ENCODE measurements at places on chromosomes 2 and 18.

GRCh38 chr2:161371869-161372268, 44.2 kb upstream of the TBR1 start:
- no peak for DNase-seq

GRCh38 chr2:68414452-68414851, 49.4 kb downstream of the PLEK start:
- no peak for DNase-seq

GRCh38 chr2:235146871-235147565, 195.2 kb downstream of the SH3BP4 start:
- no peak for DNase-seq

GRCh38 chr2:237966250-237966564, 607 bp upstream of the UBE2F start:
- DNase-seq = no peak

DNA sequence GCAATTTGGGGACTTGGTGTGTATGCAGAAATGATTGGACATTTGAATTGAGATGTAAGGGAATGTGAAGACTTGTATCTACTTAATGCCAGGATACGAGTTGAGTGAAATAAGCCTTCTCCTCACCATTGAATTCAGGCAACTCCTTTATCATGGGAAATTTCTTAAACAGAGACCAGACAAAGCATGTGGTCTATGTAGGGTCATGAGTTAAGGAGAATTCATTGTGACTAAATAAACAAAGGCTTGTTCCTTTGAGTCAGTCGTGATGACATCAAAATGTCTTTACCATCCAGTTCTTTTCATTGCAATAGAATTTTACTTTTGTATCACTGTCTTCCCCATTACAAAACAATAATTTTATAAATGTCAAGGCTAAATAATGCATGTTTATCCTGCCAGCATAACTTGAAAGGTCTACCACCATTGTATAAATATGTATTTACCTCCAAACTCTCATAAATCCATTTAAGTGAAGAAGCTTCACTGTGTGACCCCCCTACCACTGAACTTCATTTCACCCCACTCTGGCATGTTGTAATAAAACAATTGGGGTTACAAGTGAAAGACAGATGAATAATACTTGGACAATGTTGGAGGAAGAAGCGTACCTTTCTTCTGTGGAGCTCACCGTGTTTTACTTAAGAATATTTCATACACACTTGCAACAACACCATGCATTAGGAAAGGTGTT, 149.4 kb downstream of the EPHA4 start:
- no peak for DNase-seq

GRCh38 chr2:141468761-141469160, 662.1 kb downstream of the LRP1B start:
- DNase-seq = no peak

DNA sequence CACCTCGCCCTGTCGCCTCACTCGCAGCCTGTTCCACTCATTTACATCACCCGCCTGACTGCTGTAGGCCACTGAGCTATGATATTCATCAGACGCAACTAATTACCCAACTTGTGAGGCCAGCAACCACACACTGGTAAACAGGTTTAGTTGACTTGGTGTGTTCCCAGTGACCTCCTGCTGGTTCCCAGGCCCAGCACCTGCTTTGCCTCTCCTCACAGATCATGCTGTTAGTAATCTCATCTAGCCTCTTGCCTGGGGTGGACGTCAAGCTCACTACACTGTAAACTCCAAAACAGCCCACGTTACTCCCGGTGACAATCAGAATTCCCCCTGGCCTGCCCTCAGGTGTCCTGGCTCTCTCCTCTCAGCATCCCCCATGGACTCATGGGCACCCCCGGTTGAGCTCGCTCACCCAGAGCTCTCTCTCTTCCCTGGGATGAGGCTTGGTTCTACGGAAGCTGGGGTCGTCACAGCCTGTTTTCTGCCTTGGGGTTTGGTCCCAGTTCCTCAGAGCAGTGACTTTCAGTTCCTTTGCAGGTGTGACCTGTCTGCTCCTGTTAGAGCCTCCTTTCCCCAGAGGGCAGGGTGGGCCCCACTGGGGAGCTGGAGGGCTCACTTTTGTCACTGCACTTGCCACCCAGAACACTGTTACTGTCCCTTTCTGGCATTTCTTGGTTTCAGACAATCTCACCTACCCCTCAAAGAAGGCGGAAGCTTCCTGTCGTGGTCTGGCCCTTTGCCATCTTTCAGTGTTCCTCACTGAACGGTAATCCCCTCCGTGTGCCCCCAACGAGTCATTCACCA, 40.3 kb downstream of the INPP5D start:
- DNase-seq = no peak

DNA sequence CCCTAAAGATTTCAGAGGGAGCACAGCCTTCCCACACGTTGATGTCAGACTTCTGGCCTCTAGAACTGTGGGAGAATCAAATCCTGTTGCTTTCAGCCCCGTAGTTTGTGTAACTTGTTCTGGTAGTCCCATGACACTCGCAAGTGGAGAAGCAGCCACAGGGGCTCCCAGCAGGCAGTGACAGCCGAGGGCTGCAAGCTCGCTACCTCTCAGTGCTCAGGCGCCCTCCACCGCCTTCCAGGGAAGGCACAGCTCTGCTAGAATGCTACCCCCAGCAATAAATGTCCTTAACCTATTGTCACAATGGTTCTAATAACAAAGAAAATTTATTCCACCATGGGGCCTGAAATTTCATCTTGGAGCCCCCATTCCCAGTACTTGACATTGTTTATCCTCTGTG, 143.1 kb upstream of the ZNF236 start:
- DNase-seq = no peak

DNA sequence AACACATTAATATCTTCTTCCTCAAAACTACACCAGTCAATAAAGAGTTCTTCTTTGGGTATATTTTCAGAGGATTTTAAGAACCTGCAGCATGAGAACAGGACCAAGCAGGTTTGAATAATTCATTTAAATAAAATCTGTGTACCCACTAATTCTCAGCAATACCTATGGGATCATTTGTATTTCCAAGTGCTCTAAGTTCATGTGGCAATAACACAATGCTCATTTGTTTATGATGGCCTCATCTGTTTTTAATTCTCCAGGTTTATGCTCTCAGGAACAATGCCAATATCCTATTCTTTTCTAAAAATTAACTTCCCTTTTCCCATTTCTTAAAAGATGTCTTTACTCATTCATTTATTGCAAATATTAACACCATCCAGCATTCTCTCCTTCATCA, 264.7 kb downstream of the METTL4 start:
- DNase-seq = no peak

GRCh38 chr2:215900843-215901242, 112.5 kb downstream of the MREG start:
- no peak for DNase-seq

- DNase-seq = no peak
These were observed 14.8 kb downstream of the CERKL start for GRCh38 chr2:181642086-181642485.

DNA sequence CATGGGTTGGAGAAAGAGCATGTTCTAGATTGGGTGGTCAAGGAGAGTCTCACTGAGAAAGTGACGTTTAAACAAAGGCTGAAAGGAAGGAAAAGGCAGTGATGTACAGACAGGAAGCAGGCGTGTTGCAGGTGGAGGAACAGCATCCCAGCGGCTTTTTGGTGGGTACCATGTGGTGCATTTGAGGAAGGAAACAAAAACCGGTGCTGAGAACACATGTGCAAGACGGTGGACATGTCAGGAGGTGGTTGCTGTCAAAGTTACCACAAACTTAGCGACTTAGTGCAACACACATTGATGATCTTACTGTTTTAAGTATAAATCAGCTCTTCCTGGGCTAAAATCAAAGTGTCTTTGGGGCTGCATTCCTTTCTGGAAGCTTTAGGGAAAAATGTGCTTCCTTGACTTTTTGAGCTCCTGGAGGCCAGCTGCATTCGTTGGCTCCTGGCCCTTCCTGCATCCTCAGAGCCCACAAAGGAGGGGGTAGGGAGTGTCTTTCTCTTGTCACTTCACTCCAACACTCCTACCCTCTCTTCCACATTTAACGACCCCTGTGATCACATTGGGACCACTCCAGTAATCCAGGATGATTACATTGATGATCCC, 380.6 kb downstream of the FBXO15 start:
- no peak for DNase-seq

DNA sequence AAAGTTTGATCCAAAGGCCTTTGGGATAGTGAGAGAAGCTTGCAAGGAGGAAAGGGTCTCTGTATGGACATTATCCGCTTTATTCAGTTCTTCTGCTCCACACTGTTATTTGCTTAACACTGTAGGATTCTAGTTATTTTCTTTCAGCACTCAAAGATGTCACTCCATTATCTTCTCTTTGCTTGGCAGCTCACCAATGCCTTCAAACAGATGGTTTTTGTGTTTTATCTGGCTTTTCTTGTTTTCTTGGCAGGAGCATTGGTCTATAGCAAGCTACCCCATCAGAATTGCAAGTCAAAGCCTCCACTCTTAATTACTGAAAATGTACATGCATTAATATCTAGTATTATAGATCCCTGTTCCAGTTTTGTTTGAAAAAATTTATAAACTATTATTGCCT, 138.8 kb downstream of the EVA1A start:
- DNase-seq = no peak

- no peak for DNase-seq
These were observed 92.7 kb downstream of the VWC2L start for GRCh38 chr2:214503568-214503967.

DNA sequence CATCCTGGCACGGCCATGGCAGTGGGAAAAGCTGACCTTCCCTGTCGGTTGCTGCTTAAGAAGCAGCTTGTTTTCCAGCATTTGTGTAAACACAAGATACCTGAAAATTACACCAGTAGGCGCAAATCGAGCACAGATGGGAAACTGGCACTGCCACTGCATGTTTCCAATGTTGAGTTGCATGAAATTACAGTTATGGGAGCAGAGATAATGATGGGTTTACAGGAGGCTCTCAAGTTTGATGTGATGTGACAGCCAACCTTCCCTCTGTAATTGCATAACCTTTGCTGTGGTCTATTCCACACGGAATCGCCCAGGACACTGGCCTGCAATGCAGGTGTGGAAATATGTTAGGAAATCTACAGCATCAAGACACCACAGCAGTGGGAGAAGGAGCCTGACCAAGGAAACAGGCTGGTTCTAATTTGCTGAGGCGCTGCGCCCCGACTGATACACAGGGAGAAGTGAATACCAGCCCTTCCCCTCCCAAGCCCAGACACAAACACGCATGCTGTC, 17.4 kb downstream of the GPR45 start:
- no peak for DNase-seq

- DNase-seq = no peak
These were observed 471.5 kb downstream of the TXNL1 start for GRCh38 chr18:56166914-56167313.

GRCh38 chr2:161138429-161138828, 21.8 kb upstream of the TANK start:
- no peak for DNase-seq

GRCh38 chr2:85741211-85741832, 12.5 kb upstream of the ATOH8 start:
- DNase-seq = no peak

DNA sequence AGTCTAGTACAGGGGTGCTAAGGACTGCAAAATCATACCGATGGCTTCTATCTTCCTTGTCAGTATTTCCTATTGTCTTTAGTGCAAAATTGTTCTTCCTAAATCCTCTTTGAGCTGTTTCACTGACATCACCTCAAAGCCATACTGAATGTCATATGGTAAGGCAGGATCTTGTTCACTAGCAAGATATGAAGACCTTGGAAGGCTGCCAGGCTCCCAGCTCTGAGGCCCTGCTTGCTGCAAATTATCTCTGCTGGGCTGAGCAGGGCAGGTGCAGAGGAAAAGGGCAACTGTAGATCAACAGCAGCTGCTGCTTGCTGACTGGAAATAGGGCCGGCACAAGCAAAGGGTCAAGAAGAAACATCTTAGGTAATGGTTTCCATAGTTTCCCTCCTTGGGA, 58.2 kb downstream of the PMAIP1 start:
- peak; percentile 70 for DNase-seq

DNA sequence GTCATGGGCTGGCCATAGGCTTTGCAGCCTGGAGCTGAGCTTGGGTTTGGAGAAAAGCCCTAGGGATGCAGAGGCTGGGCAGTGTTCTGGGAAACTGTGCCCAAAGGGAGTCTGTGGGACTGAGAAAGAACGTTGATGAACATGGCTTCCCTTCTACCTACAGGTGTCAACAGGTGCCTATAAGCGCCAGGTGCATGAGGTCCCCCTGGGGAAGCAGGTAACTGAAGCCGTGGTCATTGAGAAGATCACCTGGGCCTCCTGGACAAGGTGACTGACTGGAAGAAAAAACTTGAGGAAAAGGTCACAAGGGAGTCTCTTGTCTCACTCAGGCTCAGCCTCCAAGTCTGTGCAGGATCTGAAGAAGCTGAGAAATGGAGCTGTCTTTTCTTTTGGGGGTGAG, 83.4 kb downstream of the RTN4 start:
- DNase-seq = no peak

- DNase-seq = no peak
These were observed 73.5 kb downstream of the MTCL1 start for GRCh38 chr18:8778824-8779223.

DNA sequence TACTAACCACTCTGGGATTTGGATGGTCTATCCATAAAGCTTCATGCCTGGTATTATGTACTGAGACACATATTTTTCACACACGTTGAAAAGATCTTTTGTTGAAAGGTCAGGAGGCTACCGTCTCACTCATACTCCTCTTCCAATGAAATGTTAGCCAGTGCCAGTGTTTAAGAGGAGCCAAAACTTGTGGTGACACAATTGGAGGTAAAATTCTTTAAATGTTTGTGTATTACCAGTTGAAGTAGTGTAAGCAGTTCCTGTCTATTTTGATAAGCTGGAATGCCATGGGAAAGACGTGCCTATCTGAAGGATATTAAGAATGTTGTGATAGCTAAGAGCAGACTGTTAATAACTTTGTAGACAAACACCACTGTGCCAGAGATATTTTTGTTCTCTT, 32.1 kb downstream of the MARCHF7 start:
- DNase-seq = no peak

GRCh38 chr2:177261116-177262060, 3.1 kb downstream of the NFE2L2 start:
- no peak for DNase-seq

DNA sequence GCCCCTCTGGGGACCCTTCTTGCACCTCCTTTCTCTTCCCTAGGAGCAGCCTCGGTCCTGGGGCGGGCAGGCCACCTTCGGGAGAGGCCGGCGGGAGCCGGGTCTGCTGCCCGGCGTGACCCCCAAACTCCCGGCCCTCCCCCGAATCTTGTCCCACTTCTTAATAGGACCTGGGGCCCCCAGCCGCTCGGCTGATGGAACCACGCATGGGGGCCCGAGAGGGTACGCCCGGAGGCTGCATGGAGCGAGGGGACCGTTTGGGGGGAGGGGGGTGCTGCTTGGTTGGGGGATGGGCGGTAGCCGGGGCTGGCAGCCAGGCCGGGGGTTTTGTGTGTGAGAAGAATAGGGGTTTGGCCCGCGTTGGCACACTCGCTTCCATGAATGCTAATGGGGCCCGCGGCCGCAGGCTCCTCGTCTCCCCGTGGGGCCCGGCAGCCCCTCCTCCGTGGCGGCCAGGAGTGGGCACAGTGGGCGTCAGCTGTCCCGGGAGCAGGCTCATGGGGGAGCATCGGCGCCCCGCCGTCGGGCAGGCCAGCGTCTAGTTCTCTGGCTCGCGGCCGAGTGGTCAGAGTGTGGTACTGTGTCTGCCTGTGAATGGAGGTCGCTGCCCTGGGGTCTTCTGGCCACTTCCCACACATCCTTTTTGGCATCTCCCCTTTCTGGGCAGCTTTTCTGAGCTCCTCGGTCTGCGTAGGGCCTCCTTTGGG, 1.0 kb downstream of the GAREM2 start:
- no peak for DNase-seq
